ENCODE measurements at places on chromosomes 13 and 19.
A peak's percentile ranks its signal among the peaks of the same experiment; 100 is the strongest.

DNA sequence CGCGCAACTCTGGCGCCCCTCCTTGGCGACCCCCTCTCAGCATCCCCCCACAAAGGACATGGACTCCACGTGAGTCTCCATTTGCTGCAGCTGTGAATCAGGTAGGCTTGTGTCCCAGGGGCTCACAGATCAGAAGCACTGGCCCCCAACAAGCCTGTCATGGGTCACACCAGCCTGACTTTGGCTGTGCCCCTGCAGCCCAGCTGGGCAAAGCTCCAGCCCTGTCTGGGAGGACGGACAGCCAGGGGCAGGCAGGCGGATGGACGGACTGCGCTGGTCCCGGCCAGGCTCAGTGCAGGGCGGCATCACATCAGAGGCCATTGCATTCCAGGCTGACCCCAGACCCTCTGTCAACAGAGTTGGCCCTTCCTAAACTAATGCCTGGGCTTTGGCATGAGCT lies 28.4 kb upstream of the ISYNA1 start:
- DNase-seq, result no peak

DNA sequence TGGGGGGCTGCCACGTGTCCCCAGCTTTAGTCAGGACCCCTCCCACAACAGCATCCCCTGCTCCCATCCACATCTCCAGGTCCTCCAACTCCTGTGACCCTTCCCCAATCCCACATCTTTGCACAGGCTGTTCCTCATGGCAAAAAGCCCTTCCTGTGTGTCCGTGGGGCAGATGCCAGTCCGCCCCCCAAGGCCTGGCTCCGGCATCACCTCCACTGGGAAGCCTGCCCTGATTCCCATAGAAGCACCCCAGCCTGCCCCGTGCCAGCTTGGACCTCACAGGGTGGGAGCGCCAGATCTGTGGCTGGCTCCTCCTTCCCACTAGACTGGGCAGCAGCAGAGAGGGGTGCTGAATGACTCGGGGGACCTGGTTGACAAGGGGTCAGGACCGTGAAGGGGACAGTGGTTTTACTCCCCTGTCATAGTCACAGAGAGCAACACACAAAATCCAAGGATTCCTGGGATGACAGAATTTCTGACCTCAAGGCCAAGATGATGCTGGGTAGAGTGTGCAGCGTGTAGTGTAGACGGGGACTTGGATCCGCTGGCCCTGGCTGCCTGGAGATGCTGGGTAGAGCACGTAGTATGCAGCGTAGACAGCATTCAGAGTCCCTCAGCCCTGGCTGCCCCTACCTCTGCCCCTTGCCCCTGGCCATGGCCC lies 13.3 kb downstream of the KLF2 start:
- no peak for DNase-seq

DNA sequence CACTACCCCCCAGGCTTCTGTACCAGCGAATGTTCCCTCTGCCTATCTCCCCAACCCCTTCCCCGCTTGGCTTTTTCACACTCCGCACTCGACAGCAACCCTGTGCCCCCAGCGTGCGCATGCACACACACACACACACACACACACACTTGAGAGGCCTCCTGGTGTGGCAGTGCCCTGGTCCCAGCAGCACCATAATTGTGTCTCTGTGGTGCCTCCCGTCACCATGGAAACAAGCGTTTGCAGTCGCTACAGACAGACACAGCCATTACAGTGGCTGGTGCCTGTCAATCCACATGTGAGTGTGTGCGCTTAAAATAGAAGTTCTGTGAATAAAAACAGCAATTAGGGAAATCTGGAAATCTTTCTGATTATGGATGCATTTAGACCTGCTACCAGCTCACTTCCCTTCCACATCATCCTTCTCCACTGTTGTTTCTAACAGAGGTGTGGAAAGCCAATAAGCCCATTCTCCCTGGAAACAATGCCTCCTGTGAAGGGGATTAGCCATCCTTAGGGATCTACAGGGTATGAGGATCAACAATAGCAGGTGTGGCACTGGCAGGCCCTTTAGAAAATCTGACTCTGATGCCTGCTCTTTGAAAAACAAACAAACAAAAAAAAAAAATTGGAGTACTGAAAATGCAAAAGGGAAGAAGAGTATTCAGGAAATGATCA lies 146.3 kb downstream of the DCLK1 start:
- no peak for DNase-seq

- DNase-seq, result no peak
Observed at GRCh38 chr19:39823686-39824085, 10.3 kb downstream of the DYRK1B start.

DNA sequence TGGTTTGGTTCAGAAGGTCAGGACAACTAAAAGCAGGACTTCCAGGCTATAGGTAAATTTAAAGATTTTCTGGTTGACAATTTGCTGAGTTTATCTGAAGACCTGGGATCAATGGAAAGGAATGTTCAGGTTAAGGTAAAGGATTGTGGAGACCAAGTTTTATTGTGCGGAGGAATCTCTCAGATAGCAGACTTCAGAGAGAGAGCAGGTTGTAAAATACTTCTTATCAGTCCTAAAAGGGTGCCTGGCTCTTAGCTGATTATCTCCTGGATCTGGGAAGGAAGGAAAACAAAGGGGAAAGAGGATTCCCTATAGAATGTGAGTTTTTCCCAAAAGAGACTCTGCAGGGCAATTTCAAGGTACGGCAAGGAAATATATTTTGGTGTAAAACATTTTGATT lies 851.5 kb downstream of the DACH1 start:
- no peak for DNase-seq

DNA sequence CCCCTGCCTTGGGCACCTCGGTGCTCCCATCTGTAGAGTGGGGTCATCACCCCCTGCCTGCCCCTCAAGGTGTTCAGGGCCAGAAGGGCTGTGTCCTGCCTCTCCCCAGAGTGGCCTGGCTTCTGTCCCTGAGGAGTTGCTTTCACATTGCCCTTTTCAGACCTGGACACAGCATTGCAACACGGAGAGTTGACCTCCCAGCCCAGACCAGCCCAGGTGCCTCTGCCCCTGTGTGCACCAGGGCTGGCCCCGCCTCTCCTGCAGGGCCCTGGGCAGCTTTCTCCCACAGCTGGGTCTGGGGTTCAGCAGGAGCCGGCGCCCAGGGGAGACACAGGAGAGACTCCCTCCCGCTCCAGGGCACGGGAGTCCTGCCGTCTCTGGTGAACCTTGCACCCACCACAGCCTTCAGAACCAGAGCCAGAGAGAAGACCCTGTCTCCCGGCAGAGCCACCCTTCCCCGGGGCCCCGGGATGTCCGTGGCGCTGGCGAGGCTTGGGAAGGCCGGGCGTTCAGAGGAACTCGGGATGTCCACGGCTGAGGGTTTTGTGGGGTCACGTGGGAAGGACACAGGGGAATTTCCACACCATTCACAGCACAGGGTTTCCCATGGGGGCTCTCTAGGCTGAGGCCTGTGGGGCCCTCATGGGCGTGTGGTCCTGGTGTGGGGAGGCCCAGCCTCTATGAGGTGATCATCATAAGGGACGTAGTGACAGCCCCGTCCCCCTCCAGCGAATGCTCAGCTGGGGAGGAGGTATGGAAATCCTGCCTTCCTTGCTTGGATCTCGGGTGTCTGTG lies 23.2 kb downstream of the C13orf46 start:
- no peak for DNase-seq

GRCh38 chr13:22505489-22505888 lies 675.3 kb upstream of the SGCG start:
- no peak for DNase-seq

GRCh38 chr19:49752701-49753100 lies 10.4 kb downstream of the TSKS start:
- no peak for DNase-seq

GRCh38 chr19:3434630-3435553 lies 45.4 kb downstream of the SMIM24 start:
- DNase-seq, result peak; percentile 98

DNA sequence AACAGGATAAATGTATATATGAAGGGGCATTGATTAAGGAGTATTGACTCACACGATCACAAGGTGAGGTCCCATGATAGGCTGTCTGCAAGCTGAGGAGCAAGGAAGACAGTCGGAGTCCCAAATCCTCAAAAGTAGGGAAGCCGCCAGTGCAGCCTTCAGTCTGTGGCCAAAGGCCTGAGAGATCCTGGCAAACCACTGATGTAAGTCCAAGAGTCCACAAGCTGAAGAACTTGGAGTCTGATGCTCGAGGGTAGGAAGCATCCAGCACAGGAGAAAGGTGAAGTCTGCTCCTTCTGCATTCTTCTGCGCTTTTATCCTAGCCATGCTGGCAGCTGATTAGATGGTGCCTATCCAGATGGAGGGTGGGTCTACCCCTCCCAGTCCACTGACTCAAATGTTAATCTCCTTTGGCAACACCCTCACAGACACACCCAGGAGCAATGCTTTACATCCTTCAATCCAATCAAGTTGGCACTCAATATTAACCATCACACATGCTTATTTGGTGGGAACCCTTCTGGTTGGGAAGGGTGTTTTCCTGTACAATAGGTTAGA lies 55.1 kb downstream of the SLAIN1 start:
- no peak for DNase-seq

Measured in activated CD4-positive, CD25-positive, alpha-beta regulatory T cell treated with anti-CD3 and anti-CD28 coated beads, Interleukin-2, amount 50 U/mL, for 72 hours (primary cell).